ENCODE measurements at places on chromosomes 12 and 14.
A peak's percentile ranks its signal among the peaks of the same experiment; 100 is the strongest.

- peak; percentile 97 for DNase-seq
Observed at GRCh38 chr12:123364532-123365024, at the start of gene SBNO1. Gene SBNO1, minus strand, starts transcription at chr12:123364847. Its CDS starts 14,406 bp downstream, at chr12:123350441.

GRCh38 chr14:60313093-60313492 lies 64.1 kb downstream of the PPM1A start:
- no peak for DNase-seq

DNA sequence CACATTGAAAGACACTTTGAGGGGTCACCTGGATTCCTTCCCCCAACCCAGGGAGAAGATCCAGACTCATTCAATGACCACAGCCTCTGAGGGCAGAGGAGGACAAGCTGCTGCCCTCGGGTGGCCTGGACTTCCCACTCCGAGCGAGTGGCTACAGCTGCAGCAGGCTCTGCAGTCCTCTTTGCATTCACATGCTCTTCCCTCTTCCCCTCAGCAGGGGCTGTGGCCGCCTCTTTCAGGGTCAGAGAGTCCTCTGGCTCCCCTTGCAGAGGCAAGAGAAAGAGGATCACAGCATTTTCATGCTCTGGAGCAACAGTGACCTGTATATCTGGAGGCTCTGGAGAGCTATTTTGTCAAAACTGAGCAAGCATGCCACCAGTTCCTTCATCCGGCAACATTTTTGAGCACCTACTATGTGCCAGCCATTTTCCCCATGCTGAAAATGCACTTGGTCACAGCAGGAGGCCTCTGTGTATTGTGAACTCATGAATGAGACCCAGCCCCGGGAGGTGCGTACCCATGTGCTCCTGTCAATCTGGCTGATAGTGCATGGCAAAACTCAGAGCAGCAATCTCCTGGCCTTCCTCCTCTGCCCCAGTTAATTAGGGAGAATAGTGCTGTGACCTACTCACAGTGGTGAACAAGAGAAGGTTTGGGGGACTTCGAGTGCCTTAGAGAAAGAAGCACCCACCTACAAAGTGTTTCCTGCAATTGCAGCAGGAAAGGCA lies 42.9 kb upstream of the KCNA5 start:
- peak; percentile 77 for DNase-seq

DNA sequence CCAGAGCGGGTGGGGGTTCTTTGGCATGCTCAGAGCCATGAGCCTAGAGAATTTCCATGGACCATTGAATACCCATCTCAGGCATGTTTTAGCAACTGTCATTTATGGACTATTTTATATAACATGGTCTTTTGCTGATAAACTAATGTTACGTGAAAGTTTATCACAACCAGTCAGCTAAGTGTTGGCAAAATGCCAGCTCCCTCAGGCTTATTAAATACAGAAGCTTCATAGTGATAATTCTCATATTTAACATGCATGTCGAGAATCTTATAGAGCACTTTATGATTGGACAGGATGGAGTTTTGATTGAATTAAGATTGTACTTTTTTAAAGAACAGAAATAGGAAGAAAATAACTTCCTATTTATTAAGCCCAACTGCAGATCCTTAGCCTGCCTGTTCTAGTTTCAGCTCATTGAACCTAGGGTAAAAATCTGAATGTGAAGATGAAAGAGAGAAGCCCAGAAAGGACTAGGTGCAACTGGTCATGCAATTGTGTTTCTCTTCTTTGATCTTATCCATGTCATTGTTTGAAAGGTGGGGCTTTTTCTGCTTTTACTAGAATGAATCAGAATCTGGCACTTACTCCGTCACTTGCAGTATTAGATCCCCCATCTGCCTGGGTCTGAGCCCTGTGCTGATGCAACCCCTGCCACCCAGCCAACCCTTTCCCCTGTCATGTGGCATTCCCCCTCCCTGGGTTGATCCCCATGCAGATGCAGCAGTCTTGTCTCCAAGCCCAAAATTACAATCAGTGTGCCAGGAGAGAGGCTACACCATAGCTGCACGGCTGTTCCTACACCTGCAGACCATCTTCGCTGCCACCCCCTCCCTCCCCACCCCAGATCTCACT lies 134.6 kb upstream of the EVL start:
- DNase-seq, result peak; percentile 21

DNA sequence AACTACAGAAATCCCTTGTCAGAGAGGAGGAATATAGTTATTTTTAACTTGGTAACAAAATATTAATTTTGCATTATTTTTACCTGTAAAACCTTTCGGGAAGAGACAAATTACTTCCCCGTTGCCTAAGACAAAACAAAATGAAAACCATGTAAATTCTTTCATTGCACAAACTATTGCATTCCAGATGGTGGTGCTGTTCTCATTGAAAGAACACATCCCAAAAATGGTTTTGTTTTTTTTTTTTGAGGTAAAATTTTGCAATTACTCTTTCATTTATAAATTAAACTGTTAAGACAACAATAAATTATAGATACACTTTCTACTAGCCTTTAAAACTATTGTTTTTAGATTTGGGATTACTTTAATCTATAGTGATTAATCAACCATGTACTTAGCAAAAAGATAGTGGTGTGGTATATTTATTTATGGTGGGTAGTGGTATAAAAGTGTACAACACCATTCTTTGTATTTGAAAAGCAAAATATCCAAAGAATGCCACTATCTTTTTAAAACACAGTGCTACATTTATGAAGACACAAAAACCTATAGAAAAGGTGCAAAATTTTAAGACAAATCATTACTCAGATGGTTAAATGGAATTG lies 115.5 kb downstream of the SLC38A1 start:
- DNase-seq, result peak; percentile 76

- DNase-seq, result peak; percentile 34
Observed at GRCh38 chr14:26282578-26282977, 315.3 kb downstream of the NOVA1 start.

DNA sequence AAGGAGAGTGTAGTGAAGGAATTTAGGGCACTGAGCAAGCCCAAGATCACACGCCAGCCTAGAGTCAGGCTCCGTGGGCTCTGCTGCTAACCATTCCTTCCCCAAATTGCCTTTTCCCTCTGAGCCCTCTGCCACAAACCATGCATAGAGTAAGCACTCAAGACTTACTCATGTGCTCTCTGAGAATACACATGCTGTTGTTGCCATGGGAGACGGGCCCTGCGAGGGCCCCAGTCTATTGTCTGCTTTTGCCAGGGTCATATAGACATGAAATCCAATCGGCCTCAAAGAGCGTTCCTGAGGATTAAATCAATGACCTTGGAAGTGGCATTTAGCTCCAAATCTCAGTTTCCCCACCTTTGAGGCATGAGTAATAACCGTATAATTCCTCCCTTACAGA lies 48.7 kb upstream of the WSCD2 start:
- no peak for DNase-seq
